Heart left ventricle (tissue), 16 donors: ENCODE measurements at places on chromosomes 7 and 10.

- DNase-seq, result no peak
Measured at GRCh38 chr7:95951531-95951930, 179.2 kb downstream of the DYNC1I1 start.

- DNase-seq, result no peak
Measured at GRCh38 chr10:43844221-43844620, 195.5 kb upstream of the ZNF32 start.

DNA sequence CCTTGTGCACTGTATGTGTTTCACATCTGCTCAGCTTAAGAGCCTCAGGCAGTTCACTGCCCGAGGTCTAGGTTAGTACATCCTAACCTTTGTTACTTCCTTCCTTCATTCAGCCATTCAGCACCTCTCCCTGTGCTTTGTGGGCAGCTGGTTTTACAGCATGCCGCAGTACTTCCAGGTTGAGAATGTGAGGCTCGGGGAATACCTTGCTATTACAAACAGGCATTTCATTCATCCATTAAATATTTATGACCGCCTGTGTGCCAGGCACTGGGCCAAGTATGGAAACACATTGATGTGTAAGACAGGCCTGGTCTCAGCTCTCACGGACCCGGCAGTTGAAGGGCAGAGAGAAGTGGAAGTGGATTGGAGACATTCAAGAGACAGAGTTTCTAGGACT lies 82.4 kb downstream of the SHH start:
- DNase-seq, result no peak

GRCh38 chr7:1301882-1302251 lies 69.2 kb downstream of the UNCX start:
- peak; percentile 16 for DNase-seq
